ENCODE measurements at places on chromosomes 16 and 17.
A peak's percentile ranks its signal among the peaks of the same experiment; 100 is the strongest.

DNA sequence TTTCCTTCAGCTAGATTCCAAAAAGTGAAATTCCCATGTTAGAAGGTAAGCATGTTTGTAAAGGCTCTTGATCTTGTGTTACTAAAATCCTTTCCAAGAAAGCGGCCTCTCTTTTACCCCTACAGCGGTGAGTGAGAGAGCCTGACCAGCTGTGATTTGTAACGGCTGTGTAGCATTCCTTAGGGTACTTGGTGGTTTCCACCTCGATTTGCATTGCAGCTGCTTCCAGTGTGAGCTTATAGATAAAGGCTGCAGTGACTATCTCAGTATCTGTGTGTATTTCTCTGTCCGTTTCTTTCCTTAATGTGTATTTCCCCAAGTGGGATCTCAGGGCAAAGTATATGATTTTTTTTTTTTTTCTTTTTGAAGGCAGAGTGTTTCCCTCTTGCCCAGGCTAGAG lies 169.4 kb downstream of the SNX29 start:
- no peak for DNase-seq

DNA sequence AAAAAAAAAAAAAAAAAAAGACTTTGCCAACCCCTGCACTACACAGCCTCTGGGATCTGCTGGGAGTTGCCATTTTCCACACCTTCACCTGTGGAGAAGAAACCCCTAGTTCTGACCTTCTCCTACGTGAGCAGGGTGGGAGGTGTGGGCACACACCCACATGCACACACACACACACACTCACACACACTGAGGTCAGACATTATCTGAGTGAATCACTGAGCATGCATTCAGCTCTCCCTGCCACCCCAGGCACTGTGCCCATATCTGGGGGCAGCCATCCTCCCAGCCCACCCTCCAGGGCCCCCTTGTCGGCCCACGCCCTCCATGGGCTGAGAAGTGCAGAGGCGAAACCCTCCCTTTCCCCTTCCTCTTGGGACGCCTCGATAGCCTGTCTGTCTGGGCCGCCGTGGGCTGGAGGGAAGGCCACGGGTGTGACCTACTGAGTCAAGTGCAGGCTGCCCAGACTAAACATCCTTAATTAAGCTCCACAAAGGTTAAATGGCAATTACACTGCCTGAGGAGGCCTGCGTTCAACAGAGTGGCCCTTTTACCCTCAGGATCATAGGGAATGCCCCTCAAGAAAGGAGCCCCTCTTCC lies 143.8 kb downstream of the C16orf95 start:
- DNase-seq, result peak; percentile 59

GRCh38 chr16:66636199-66636598 lies 31.7 kb downstream of the CMTM3 start:
- DNase-seq, result no peak

DNA sequence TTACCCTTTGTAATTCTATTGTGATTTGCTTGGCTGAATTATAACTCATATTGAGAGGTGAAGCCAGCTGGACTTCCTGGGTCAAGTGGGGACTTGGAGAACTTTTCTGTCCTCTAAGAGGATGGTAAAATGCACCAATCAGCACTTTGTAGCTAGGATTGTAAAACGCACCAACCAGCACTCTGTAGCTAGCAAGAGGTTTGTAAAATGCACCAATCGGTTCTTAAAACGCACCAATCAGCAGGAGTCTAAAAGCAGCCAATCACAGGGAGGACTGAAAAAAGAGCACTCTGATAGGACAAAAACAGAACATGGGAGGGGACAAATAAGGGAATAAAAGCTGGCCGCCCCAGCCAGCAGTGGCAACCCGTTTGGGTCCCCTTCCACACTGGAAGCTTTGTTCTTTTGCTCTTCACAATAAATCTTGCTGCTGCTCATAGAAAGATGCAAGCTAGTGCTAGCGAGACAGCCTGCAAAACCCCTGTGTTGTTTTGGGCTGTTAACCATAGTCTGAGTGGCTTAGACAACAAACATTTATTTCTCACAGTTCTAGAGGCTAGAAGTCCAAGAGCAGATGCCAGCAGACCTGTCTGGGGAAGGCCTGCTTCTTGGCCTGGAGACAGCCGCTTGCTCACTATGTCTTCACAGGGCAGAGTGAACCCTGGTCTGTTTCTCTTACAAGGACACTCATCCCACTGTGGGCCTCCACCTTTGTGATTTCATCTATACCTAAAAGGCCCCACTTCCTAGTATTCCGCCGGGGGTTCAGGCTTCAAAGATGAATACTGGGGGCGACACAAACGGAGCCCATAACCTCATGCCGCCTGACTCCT lies 39.0 kb upstream of the CRISPLD2 start:
- DNase-seq, result no peak

- DNase-seq, result no peak
These were observed 49.7 kb downstream of the STAT3 start for GRCh38 chr17:42338427-42338985.

GRCh38 chr17:78044280-78044835 lies 84.2 kb downstream of the TMC6 start:
- DNase-seq, result no peak

GRCh38 chr17:48056246-48056745 lies 8.1 kb downstream of the NFE2L1 start:
- no peak for DNase-seq

GRCh38 chr16:4870138-4870671 lies 22.9 kb downstream of the UBN1 start:
- no peak for DNase-seq

DNA sequence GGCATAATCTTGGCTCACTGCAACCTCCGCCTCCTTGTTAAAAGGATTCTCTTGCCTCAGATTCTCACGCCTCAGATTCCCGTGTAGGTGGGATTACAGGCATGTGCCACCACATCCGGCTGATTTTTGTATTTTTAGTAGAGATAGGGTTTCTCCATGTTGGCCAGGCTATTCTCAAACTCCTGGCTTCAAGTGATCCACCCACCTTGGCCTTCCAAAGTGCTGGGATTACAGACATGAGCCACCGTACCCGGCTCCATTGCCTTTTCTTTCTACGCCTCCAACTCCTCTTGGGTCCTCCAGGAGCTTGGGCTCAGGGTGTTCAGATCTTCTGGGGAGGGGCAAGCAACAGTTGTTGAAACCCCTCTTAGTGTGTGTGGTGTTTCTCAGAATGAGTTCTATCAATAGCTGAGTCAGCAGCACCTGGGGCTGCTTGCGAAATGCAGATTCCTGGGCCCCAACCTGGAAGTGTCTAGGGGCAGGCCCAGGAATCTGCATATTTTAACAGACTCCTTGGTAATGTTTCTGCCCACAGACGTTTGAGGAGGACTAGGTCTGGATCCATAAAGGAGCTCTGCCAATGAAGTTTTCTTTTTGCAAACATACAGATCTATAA lies 31.4 kb downstream of the SEC14L5 start:
- DNase-seq, result no peak

DNA sequence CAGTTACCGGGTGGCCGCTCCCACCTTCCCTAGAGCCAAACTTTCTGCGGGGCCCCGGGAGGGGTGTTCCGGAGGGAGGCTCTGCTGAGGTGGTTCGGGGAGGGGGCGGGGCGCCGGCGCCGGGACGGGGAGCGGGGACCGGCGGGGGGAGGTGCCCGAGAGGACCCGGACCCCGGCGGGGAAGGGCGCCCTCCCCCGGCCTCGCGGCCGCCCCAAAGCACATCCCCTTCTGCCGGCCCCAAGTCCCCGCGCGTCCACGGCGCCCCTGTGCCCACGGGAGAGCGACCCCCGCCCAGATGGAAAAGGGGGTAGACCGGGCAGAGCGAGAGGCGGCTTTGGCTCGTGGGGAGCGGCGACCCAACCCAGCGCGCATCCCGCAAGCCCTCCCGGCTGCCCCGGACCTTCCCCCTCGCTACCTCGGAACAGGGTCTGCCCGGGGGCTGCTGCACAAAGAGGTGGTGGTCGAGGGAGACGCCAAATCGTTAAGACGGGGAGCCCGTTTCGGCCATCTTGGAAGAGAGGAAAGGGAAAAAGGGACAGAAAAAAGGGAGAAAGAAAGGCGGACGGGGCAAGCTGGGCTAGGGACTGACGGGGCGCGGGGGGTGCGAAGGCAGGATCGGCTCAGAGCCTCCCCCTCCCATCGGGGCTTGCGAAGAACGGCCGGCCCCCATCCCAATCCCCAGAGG lies 530 bp downstream of the PCGF2 start:
- DNase-seq, result peak; percentile 55

GRCh38 chr17:49730078-49730784 lies 22.5 kb upstream of the SLC35B1 start:
- peak; percentile 92 for DNase-seq

- no peak for DNase-seq
These were observed 1.2 kb downstream of the AOC2 start for GRCh38 chr17:42845556-42845917.

GRCh38 chr17:8004899-8005298 lies 2.5 kb downstream of the GUCY2D start:
- peak; percentile 51 for DNase-seq

DNA sequence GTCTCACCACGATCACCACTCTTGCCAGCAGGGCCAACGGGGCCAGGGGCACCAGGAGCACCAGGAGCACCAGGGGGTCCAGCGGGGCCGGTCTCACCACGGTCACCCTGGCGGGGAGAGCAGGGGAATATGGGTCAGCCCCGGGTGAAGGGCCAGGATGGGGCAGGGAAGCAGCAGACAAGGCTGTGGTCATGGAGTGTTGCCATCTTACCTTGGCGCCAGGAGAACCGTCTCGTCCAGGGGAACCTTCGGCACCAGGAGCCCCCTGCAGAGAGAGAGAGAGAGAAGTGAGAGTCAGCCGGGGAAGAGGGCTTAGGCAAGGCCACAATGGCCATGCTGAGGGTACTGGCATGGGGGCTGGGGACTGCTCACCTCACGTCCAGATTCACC lies 12.9 kb downstream of the COL1A1 start:
- DNase-seq, result no peak

DNA sequence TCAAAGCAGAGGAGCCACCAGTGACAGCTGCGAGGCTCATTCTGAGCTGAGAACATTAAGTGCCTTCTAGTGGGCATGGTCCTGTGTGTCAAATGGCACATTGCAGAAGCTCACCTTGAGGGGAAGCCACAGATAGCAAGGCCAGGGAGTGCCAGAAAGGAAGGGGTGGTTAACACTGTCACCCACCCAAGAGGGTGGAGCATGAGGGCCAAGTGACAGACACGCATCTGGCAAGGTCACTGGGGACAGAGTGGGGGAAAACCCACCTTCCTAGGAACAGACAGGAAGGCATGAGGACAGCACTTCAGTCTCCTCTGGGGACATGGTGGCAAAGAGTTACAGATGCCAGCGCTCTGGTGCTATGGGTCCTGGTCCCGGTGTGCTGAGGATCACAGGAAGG lies 22.1 kb downstream of the NUBP1 start:
- DNase-seq, result no peak

DNA sequence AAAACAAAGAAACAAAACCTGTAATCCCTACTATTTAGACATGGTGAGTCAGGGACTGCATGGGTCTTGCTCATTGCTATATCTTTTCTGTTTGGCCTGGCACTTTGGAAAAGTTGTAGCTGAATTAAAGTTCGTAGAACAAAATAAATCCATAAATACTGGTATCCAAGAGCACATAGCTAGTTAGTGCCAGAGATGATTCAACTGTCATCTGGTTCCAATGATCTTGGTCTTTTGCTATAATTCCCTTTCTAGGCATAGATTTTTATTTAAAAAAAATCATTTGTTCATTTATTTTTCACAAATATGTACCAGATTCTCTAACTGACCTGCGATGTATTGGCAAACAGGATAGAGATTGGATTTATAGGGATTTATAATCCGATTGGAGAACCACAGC lies 1436.1 kb upstream of the GOT2 start:
- no peak for DNase-seq

DNA sequence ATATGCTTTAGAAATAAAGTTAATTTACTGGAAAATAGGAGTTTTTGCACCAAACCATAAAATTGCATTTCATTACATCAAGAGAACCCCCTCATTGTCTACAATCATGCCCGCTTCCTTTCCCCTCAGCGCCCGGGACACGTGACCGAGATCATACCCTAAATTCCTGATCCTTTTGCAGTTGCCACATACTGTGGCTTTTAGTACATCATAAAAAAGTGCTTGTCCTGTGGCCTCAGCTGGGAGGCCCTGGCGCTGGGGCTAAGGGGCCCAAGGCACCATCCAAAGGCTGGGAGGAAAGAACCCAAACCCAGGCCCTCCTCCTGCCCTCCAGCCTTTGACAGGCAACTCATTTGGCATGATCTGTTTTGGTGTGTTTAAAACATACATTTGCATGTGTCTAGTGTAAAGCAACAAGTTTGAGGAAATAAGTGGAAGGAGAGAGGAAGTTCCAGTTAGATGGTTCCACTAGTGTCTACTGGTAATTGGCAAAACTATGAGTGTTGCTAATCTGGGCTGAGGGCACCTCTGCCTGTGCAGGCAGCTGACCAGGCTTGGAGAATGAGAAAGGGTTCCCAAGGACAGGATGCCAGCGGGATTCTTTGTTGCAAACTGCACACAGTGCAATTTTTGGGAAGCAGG lies 6.0 kb downstream of the CDK5R1 start:
- DNase-seq, result no peak

GRCh38 chr17:46046957-46047356 lies 47.9 kb downstream of the STH start:
- no peak for DNase-seq

DNA sequence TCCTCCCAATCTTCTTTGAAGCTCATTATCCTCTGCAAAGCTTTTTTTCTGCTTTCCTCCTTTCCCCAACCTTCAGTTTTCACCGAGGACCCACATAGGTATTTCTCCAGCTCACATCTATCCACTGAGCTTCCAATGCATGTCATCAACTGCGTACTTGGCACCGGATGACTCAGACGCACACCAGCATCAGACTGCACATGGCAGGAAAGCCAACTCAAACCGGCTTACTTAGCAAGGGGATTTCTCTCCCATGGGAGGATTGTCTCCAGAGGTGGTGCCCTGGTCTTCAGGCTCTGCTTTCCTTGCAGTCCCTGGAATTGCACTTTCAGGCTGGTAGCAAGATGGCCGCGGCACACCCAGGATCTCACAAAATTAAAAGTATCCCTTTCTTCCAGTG lies 1.7 kb upstream of the AKTIP start:
- peak; percentile 31 for DNase-seq

- no peak for DNase-seq
These were observed 8.7 kb downstream of the METTL16 start for GRCh38 chr17:2502871-2503580.

DNA sequence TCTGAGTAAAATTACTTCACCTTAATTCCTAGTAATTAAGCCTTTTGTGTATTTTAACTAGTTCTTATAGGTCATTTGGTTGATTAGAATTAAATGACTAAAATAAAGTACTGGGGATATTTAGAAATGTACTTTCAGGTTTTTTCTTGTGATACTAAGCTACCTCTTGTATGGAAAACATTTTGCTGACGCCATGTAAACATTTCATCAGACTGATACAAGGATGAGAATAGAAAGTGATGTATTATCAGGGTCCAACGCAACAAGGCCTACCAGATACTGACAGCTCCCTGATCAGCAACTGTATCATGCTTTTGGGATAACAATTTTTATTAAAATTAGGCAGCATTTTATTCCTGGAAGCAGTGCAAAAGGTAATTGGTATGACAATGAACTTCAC lies 1.7 kb downstream of the SMARCE1 start:
- DNase-seq, result no peak

DNA sequence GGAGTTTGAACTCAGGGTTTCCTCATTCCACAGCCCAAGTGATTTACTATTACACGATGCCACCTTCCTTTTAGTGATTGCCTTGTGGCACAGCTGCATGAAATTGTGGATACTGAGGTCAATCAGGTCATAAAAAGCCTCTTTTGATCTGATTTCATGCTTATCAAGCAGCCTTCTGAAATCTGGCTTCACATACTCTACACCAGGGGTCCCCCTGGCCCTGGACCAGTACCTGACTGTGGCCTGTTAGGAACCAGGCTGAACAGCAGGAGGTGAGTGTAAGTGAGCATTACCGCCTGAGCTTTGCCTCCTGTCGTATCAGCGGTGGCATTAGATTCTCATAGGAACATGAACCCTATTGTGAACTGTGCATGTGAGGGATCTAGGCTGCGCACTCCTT lies 13.8 kb downstream of the SLFN5 start:
- DNase-seq, result no peak
